IMR-90 (cell line): ENCODE measurements at places on chromosomes 3 and 15. TPM values are rescaled to one million over a fixed set of nuclear protein-coding genes. Genes with fewer than 3 reads are reported as not detected.

GRCh38 chr3:65828706-65829105 is 210.0 kb downstream of the MAGI1 start:
- DNase-seq, result peak; percentile 31

DNA sequence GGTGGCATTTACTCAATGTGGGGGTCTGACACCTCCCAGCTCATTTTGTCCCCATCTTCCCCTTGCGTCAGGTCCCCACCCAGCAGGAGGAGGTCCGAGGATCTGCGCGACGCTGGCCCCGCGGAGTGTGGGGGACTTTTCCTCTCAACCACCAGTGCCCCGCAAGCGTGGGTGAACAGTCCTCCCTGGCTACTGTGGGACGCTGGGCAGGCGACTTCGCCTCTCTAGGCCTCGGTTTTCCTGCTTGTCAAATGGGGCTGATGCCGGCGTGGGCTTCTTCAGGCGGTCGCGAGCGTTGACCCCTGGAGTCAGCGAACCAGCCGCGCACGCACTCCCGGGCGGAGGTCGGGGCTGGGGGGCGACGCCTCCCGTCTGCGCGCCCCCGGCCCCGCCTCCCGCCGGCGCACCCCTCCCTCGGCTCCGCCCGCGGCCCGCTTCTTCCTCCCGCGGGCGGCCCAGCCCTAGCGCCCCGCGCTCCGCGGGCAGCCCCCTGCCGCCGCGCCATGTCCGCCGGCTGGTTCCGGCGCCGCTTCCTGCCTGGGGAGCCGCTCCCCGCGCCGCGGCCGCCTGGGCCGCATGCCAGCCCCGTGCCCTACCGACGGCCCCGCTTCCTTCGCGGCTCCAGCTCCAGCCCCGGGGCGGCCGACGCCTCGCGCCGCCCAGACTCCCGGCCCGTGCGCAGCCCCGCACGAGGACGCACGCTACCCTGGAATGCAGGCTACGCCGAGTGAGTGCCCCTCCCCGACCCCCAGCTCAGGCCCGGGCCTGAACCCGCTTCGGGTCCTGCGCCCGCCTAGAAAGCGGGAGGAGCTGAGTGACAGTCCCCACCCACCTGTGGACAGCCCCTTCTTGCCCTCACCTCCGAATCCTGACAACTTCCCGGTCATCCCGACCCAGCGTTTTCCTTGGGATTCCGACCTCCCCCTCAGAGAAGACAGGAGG is at the start of gene PPM1M:
Gene PPM1M (plus strand): TSS at position 438 of the 942 bp plus-strand sequence. CDS start 66 bp downstream, at position 504.
- DNase-seq, result peak; percentile 31

DNA sequence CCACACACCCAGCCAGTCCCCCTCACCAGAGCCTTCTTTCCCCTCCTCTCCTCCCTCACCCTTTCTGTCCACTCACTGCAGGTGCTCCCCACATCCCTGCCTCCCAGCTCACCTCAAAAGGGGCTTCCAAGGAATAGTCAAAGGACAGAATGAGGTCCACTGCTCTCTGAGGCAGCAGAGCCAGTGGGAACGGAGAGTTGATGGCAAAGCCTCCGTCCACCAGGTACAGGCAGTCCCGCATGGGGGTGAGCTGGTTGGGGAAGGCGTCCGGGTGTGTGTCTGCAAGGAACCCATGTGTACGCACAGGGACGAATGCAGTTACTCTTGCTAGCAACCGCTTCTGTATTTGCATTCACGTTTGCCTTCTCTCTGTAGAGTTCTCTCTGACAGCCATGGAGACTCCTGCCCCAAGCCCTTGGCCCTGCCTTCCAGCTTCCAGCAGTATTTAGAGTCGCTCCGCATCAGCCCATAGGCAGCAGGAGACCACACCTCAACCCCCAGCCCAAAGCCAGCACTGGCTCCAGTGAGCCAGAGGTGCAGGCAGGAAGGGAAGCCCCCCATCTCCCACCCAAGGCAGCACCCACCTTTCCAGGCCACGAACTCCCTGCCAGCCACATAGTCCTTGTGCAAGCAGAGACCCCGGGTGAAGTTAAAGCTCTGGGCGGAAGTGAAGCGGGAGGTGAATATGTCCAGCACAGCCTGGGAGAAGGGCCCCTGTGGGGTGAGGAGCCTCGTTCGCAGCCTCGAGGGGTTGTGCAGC is 12.4 kb downstream of the PLA2G4F start:
- DNase-seq, result no peak

DNA sequence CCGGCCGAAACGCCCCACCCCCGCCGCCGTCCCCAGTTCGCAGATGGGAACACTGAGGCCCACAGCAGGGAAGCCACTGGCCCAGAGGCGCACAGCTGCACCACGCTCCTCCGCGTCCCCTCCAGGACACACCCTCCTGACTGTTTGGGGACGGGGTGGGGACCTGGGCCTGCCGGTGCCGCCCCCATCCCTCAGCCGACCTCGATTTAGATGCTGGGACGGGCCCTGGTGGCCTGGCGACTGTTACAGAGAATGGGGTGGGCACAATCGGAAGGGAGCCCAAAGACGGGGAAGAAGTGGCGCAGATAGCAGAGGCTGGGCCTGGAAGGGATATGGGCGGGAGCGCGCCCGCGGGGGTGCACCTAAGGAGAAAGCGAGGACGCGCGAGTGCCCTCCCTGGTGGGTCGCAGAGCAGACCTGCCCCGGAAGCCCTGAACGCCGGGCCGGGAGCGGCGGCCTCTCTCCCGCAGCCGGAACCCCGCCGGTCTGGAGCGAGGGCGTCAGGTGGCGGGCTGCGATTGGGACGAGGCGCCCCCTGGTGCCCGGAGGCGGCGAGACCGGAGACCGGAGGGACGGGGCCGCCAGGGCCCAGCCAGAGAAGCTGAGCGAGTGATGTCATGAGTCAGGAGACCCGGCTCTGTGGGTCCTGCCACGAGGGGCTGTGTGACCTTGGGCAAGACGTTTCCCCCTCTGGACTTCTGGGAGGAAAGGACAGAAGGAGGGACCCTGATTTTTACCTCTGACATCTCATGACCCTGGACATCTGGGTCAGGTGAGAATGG is 78.4 kb downstream of the IQSEC1 start:
- peak; percentile 72 for DNase-seq

- DNase-seq, result no peak
Measured at GRCh38 chr3:58484045-58484721, 7.7 kb upstream of the KCTD6 start.

DNA sequence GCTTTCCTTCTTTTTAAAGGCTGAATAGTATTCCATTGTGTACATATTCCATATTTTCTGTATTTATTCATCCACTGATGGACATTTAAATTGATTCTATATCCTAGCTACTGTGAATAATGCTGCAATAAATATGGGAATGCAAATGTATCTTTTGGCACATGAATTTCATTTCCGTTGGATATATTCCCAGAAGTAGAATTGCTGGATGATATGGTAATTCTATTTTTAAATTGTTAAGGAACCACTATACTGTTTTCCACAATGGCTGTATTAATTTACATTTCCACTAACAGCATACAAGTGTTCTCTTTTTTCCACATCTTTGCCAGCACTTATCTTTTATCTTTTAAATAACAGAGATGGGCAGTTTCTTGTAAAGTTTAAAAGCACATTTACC is 302.7 kb downstream of the CTNNB1 start:
- DNase-seq, result no peak

DNA sequence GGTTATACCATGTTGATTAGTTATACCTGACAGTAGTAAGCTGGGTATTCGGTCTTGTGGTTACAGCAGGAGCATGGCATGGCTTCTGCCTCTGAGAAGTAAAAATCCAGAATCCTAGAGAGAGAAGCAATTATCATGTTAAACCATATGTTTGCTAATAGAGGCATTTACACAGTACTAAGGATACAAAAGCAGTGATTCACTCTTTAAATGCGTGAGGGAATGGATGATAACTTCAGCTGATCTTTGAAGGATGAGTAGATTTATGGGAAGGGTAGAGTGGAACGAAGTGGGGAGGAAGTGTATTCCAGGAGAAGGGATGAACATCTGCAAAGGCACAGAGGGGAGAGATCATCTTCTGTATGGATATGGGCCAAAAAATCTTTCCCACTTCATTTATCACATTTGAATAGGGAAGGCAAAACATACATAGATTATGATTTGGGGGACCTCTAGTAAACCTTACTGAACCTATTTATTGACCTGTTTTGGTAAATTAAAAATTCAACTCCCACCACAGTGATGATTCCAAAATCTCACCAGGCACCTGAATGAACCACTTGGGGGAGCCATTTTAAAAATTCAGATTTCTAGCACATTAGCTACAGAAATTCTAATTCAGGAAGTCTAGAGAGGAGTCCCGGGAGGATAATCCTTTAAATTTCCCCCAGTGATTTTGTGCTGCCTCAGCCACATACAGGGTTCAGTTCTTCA is 35.1 kb downstream of the IGSF10 start:
- DNase-seq, result no peak

DNA sequence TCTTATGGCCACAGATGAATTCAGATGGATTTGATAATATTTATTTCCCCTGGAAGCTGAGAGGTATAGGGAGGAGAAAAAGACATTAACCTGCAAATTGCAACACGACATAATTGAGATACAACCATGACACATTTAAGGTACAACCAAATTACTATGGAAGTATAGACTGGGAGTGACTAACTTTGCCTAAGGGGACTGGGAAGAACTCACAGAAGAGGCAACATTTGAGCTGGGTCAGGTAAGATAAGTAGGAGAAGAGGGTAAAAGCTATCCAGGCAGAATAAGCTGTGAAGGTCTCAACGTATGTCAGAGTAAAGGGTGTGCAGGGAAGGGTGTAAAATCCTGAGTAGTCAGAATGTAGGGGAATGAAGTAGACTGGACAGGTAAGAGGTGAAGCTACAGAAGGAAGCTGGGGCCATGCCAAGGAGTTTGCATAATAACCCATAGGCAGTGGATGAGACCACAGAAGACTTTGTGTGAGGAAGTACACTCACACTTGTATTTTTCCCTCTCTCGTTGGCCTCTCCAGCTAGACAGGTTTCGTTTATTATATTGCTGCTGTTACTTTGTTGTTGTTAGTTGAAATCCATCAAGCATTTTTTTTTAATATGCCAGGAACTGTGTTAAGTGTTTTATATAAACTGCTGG is 28.0 kb upstream of the PTX3 start:
- no peak for DNase-seq

GRCh38 chr3:15099364-15100098 is 583 bp upstream of the RBSN start:
- no peak for DNase-seq

DNA sequence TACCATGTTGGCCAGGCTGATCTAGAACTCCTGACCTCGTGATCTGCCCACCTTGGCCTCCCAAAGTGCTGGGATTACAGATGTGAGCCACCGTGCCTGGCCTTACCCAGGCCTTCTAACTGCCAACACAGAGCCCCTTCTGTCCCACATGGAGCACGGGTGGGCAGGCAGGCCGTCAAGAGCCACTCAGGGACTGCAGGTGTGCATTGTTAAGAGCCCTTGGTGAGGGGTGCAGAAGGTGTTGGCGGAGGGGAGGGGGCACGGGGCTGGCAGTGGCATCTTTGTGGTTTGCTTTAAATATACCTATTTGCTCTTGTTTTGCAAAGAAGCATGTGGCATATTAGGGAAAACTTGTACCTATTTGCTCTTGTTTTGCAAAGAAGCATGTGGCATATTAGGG is 37.3 kb downstream of the SMAD6 start:
- no peak for DNase-seq

GRCh38 chr15:31200735-31201151 is 99.2 kb upstream of the TRPM1 start:
- peak; percentile 39 for DNase-seq

GRCh38 chr15:49471733-49472132 is 48.7 kb downstream of the FGF7 start:
- DNase-seq, result no peak

GRCh38 chr3:169946336-169946735 is 20.3 kb upstream of the SEC62 start:
- DNase-seq, result no peak

DNA sequence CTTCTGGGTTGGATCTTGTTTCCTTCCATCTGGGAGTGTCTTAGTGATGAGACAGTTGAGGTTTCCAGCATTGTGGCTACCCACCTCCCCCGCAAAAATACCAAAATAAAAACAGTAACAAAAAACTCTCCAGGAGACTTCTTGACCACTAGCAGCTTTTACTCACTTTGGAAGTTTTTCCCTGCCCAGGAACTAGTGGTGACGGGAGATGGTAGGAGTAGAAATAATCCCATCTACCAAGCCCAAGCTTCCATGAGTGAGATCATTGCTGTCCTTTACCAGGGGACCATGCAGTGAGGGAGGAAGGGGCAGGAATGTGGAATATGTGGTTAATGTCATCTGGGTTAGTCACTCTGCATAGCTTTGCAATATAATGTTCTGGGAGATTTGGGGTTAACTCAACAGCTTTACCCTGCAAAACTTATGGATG is 187.7 kb downstream of the ITPR1 start:
- peak; percentile 29 for DNase-seq

DNA sequence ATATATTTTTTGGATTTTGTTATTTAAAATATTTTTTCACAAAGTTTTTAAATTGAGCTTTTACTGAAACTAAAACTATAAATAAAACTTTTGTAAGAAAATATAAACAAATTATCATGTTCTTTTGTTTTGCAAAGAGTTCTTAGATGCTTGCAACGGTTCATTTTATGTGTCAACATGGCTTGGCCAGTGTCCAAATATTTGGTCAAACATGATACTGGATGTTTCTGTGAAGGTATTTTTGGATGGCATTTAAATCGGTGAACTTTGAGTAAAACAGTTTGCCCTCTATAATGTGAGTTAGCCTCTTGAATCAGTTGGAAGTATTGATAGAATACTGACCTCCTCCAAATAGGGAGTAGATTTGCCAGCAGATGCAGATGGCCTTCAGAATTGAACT is 612.6 kb upstream of the NECTIN3 start:
- no peak for DNase-seq

The VWA5B2 gene
- not detected in 2 replicates for total RNA-seq

The SPTBN5 gene
- total RNA-seq, result under 0.01 TPM in 2 replicates

The LEKR1 gene
- total RNA-seq, result 0.36 and 0.56 TPM in 2 replicates

The WNT5A gene
- 204 and 224 TPM in 2 replicates for total RNA-seq

The CACNA2D3 gene
- 0.28 and 0.36 TPM in 2 replicates for total RNA-seq

The C3orf49 gene
- not detected in 2 replicates for total RNA-seq

The SPTSSB gene
- not detected in 2 replicates for total RNA-seq

The PTX3 gene
- total RNA-seq, result 96.7 and 97.9 TPM in 2 replicates

The MCF2L2 gene
- under 0.01 TPM in 1 of 2 replicates, not detected in the other for total RNA-seq

The ISLR2 gene
- not detected in 2 replicates for total RNA-seq

The TMEM41A gene
- total RNA-seq, result 10.6 and 11.9 TPM in 2 replicates

The CPN2 gene
- not detected in 2 replicates for total RNA-seq

The EEF1AKMT4 gene
- total RNA-seq, result 2.8 and 2.9 TPM in 2 replicates

The ACTC1 gene
- 0.83 and 1.1 TPM in 2 replicates for total RNA-seq

The FANCD2OS gene
- not detected in 2 replicates for total RNA-seq

The PTPN23 gene
- total RNA-seq, result 4.4 and 4.5 TPM in 2 replicates

The NTRK3 gene
- total RNA-seq, result under 0.01 TPM in 2 replicates
